ENCODE measurements at places on chromosomes 7 and 10.

DNA sequence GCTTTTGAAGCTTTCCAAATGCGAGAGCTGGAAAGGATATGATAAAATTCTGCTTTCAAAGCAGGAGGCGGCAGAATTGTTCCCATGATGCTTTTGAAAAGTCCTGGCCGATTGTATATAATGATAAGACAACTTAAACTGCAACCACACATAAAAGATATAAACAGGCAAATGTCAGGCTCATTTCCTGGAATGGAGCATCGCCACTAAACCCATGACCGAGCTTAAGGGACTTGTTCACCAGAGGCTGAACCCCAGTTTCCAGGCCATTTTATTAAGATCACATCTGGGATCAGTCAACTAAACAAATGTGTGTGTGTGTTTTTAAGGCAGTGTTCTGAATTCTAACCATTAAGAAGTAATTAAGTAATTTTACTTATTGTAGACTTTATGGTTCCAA, 131.6 kb downstream of the ITGA8 start:
- no peak for DNase-seq

DNA sequence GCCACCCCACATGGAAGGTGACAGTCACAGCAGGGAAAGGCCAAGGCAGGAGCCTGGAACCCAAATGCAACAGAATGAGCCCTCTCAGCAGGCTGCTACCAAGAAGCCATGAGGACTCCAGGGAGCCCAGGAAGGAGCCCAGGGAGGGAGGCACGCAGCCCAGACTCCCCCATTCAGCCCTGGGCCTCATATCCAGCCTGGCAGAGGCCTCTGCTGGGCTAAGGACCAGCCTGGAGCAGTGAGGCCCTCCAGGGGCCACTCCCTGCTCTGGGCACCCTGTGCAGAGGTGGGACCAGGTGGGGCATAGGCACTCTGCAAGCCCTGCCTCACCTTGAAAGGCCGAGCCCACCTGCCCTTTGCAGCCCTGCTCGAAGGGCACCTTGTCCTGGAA, 25.8 kb upstream of the ZNF488 start:
- no peak for DNase-seq

DNA sequence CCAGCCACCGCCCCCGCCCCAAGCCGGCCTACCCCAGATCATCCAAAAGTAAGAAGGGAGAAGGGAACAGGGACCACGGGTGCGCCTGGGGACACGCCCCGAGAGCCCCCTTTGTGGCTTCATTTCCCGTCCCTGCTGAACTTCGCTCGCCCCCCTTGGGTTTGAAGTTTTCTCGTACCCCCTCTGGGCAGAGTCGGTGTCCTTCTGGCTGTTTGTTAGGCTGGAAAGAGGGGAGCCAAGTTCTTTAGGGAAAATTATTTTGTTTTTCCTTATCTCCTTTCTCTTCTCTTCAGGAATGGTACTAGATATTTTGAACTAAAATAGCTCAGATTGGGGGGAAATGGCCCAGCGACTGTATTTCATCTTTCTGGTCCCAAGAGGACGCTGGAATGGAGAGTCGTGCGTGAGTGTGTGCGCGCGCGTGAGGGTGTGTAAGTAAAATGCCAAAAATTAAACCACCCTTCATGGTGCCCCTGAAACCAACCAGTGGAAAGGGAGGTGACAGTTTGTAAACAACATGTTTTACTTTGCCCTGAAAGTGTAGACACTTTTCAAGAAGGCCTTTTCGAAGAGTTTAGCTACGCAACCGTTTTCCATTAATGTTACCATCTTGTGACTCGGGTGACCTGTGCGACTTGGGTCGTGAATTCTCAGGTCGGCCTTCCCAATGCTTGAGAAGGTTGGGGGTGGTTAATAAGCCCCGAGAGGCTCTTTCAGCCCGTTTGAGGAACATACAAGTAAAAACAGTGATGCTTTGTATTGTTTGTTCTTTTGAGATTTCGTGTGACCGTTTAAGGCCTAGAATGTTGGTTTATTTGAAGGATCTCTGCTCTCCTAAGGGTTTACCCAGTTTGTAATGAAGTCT, 694 bp downstream of the RBM20 start:
- no peak for DNase-seq

DNA sequence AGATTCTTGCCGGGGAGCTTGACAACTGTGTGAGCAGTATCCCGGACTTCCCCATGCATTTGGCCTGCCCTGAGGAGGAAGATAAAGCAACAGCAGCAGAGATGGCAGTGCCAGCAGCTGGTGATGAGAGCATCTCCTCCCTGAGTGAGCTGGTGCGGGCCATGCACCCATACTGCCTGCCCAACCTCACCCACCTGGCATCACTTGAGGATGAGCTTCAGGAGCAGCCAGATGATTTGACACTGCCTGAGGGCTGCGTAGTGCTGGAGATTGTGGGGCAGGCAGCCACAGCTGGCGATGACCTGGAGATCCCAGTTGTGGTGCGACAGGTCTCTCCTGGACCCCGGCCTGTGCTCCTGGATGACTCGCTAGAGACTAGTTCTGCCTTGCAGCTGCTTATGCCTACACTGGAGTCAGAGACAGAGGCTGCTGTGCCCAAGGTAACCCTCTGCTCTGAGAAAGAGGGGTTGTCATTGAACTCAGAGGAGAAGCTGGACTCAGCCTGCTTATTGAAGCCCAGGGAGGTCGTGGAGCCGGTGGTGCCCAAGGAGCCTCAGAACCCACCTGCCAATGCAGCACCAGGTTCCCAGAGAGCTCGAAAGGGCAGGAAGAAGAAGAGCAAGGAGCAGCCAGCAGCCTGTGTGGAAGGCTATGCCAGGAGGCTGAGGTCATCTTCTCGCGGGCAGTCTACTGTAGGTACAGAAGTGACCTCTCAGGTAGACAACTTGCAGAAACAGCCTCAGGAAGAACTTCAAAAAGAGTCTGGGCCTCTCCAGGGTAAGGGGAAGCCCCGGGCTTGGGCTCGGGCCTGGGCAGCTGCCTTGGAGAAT, 6.7 kb downstream of the PPRC1 start:
- no peak for DNase-seq

- DNase-seq: no peak
Measured at GRCh38 chr7:18003286-18003994, 24.2 kb downstream of the PRPS1L1 start.

- DNase-seq: no peak
Measured at GRCh38 chr10:70497120-70497545, 18.6 kb downstream of the PALD1 start.

DNA sequence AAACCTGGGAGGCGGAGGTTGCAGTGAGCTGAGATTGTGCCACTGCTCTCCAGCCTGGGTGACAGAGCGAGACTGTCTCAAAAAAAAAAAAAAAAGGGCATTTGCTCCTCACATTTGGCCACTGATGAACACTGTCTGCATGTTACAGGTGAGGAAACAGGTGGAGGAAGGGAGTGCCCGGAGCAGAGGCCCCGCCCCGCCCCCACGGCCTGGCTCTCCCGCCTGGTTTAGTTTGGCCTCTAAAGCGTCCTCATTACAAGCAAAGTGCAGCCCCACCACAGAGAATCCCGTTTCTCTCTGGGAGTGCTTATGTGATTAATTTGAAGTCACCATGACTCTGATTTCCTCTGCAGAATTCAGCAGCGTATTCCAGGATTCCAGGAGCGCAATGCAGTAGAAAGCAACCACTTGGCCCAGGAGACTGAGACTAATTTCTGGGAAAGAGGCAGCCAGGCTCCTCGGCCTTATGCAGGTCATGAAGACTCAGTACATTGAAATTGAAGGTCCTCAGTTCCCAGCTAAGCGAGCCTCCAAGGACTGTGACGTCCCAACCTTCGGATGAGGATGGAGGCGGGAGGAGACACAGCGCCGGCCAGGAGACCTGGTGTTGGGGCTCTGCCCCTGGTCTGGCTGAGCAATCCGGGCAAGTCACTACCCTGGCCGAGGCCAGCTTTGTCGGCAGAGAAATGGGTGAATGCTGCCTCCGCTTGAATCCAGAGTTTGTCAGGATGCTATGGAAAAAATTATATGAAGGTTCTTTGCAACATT, 44.7 kb downstream of the RBM17 start:
- DNase-seq: no peak

DNA sequence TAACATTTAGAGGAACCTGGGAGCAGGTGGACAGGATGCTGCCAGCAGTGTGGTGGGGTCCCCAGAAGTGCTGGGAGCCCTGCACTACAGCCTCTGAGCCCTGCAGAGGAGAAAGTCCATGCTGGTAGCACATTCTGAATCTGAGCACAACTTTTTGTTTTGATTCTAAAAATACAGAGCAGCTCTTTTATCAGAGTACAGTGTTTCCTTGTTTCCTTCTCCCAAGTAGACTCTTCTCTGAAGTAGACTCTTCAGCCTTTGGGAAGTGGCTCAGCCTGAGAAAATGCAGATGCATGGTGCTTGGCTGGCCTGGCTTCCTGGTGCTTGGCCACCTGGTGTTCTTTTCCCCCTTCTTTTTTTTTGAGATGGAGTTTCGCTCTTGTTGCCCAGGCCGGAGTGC, 9.1 kb downstream of the ADCY1 start:
- no peak for DNase-seq

- peak; percentile 95 for DNase-seq
Measured at GRCh38 chr7:2523941-2524807, 4.6 kb downstream of the LFNG start.

DNA sequence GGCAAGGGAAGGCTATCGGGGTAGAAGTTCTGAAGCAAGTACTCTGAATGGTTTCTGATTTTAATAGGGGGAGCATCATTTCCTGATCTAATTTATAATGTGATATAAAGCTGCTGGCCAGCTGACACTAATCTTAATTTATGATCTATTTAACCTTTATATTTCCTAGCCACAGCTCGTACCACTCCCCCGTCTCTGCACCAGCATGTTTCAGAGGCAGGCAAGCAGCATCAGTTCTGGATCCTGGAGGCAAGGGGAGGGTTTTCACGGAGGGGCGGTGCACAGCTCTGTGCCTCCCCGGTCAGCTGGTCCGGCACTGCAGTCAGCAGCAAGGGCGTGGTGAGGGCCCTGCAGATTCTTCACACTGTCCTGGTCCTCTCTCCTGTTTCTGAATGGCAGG, 30.0 kb downstream of the MGMT start:
- no peak for DNase-seq

DNA sequence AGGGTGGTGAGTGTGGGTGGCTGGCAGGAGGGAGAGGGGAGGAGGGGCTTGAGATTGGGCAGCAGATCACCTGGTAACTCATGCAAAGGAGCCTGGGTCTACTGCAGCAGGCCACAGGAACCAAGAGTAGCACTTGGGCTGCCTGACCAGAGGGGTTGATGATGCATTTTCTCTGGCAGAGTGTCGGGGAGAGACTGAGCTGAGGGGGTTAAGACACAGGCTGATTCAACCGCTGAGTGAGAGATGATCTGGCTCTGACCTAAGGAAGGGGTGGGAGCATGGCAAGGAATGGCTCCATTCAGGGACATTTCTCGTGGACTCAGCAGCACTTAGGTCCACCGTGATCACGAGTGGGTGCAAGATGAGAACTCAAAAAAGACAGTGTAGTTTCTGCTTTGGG, 115.5 kb upstream of the STK17A start:
- DNase-seq: no peak

GRCh38 chr10:43689955-43690771, 41.5 kb upstream of the ZNF32 start:
- no peak for DNase-seq

GRCh38 chr7:148503900-148504487, 86.6 kb upstream of the C7orf33 start:
- DNase-seq: no peak

DNA sequence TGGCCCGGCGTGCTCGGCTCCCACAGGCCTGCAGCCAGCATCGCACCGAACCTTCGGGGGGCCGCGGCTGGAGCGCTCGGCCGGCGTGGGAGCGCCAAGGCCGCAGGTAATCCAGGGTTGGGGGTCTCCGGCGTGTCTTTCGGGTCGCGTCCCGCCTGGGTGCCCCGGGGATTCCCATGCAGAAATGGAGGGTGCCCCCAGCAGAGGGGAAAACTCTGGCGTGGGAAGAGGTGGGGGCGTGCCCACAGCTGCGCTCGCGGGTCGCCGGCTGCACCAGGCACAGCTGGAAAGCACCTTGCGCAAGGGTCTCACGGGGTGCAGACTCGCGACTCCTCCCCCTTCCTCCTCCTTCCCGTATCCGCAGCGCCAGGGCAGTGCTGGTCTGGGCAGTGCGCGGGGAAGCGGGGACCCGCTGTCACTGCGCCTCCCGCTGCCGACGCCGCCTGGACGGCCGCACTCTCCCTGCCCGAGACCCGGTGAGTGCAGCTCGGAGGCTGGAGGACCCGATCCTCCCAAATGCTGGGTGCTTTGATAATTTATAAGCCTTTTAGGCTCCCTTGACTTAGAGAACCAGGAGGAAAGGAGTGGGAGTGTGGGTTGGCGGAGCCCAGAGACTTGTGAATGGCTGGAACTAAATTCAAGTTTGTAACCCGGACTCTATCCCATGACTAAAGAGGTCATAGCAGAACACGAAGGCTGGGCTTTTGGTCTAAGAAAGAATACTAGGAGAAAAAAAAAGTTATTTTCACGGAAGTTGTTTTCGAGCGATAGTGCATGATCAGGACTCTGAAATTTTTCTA, 489 bp downstream of the MAP3K8 start:
- DNase-seq: no peak

DNA sequence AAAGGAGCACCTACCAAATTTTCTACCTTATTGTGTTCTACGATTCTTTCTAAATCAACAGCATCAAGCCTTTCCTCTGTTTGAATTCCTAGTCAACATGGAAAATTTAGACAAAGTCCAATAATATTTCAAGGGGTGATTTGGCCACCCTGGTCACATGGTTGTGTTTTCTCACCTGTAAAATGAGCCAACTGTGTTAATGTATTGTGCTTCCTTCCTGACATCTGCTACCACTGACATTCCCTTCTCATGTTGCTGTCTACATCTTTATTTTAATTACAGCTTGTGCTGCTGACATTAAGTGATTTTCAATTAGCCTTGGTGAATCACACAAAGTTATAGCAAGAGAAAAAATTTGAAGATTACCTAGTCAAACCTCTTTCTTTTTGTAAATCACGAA, 83.0 kb upstream of the NPSR1 start:
- no peak for DNase-seq

GRCh38 chr10:24935504-24936292, 16.7 kb downstream of the PRTFDC1 start:
- no peak for DNase-seq

DNA sequence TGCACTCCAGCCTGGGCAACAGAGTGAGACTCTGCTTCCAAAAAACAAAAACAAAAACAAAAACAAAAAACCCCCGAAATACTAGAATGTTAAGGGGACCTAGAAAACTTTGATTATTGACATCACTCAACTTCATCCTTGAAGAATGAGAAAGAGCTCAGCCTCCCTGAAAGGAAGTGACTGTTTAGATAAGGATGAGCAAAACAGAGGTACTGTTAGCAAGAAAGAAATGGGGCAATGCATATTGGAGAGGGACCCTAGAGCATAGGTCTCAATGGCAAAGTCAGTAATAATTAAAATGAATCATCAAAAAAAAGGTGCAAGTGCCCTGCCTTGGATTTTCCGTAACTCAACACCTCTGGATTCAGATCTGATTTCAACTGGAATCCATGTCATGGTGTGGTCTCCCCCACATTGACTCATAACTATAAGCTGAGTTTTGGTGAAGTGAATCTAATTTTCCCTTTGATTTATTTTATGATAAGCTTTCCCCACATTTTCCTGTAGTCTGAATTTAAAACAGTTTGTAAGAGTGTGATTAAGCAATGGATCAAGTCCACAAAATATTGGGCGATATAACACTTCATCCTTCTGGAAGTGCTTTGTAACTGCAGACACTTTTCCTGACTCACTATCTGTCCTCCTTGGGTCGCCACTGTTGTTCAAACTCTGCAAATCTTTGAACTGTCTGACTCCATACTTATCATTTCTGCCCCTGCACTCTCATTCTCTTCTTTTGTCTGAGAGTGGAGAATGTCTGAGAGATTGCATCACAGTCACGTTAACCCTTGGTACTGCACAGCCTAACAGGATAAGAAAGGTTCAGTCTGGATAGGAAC, 224.8 kb upstream of the LYZL1 start:
- no peak for DNase-seq

- DNase-seq: no peak
Measured at GRCh38 chr10:32373496-32373895, 26.5 kb upstream of the EPC1 start.
